Substantia nigra (tissue), 51 donors: ENCODE measurements at places on chromosomes 1 and 21.

DNA sequence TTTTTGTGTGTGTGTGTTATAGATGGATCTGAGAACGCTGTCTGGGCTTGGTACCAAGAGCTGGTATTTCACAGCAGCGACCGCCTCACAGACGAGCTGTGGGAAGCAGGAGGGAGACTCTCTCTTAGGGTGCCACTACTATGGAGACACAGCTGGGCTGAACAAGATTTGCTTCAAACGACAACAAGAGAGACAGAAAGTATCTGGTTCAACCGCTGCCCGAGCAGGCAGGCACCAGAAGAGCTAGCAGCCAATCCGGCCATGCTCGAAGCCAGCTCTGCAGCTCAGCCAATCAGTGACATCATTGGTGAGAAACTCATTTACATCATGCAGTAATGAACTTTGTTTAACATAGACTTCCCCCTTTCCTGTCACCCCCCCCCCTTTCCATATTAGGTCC, 341.3 kb downstream of the USP25 start:
- DNase-seq, result peak; percentile 43

- DNase-seq, result no peak
Observed at GRCh38 chr1:5198328-5198727, 543.9 kb downstream of the AJAP1 start.

DNA sequence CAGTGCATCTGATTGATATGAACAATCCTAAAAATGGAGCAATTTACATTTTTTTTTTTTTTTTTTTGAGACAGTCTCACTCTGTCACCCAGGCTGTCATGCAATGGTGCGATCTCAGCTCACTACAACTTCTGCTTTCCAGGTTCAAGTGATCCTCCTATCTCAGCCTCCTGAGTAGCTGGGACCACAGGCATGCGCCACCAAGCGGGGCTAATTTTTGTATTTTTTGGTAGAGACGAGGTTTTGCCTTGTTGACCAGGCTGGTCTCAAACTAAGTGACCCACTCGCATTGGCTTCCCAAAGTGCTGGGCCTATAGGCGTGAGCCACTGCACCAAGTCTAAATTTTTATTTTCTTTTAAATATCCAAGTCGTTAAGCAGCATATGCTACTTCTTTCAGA, 109.0 kb downstream of the FAF1 start:
- no peak for DNase-seq

DNA sequence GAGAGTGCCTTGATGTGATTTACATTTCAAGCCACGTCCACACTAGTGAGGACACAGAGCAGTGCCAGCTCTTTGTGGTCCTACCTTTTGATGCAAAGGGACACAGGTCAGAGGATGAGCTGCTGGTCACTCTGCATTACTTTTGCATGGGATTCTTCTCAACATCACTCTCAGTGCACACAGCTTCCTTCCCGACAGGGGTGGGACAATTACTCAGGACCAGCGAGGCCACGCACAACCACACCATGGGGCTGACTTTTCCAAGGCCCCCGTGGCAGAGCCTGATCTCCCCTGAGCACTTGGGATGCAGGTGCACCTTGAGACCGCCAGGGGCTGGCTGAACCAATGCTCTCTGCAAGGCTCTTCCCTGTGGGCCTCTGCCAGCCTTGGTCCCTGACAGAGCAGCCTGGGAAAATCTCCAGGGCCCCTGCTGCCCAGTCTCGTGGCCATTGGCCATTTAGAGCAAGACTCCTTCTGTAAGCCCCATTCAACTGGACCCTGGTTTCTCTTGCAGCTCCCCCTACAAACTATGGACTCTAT, 13.2 kb upstream of the PRAMEF12 start:
- no peak for DNase-seq

GRCh38 chr1:24911651-24912155, 18.4 kb downstream of the RUNX3 start:
- DNase-seq, result no peak

- no peak for DNase-seq
Observed at GRCh38 chr1:245092638-245092976, 62.2 kb upstream of the KIF26B start.

- no peak for DNase-seq
Observed at GRCh38 chr1:105585791-105586190, 1470.7 kb upstream of the PRMT6 start.

DNA sequence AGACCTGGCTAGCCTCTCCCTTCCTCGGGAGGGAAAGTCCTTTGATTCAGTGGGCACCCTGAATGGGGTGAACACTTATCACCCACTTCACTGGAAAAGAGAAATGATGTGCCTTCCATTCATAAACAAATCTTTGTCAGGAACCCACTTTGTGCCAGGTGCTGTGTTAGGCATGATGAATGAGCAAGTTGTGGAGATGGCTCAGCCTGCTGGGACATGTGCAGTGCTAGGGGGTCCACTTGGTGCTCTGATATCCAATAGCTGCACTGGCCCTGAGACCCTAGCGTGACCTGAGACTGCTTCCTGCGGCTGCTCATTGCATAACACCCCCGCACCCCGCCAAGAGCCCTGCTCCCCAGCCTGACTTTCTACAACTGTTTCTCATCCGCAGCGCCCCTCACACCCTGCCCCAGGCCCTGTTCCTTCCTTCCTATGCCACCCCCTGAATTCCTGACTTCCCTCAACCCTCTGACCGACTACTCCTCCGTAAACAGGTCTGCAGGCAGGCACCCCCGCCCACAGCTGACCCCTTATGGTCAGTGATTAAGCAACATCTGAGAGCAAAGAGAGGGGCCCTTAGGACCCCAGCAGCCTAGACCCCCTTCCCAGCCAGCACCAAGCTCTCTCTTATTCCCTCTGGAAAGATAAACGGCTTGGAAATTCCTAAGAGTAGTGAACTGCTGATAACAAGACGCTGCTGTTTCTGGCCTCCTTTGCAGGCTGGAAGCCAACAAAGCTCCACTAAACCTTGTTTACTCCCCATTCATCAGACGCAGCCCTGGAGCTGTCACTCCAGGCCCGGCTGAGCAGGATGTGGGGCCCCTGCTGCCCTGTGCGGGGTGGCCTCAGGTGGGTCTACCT, 12.9 kb downstream of the CSRP1 start:
- no peak for DNase-seq

DNA sequence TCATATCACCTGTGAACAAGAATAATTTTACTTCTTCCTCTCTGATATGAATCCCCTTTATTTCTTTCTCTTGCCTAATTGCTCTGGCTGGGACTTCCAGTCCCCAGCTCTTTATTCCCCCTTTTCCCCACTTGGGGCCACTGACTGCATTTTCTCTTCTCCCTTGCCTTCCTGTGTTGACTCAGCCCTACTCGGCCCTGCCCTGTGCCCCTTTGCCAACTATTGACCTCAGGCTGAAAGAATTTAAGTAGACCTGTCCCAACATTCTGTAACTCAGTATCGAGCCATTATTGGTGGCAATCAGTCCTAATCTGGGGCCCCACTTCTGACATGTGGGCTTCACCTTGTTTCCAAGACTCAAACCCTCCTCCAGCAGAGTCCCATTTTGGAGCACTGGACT, 60.6 kb upstream of the STUM start:
- DNase-seq, result no peak

DNA sequence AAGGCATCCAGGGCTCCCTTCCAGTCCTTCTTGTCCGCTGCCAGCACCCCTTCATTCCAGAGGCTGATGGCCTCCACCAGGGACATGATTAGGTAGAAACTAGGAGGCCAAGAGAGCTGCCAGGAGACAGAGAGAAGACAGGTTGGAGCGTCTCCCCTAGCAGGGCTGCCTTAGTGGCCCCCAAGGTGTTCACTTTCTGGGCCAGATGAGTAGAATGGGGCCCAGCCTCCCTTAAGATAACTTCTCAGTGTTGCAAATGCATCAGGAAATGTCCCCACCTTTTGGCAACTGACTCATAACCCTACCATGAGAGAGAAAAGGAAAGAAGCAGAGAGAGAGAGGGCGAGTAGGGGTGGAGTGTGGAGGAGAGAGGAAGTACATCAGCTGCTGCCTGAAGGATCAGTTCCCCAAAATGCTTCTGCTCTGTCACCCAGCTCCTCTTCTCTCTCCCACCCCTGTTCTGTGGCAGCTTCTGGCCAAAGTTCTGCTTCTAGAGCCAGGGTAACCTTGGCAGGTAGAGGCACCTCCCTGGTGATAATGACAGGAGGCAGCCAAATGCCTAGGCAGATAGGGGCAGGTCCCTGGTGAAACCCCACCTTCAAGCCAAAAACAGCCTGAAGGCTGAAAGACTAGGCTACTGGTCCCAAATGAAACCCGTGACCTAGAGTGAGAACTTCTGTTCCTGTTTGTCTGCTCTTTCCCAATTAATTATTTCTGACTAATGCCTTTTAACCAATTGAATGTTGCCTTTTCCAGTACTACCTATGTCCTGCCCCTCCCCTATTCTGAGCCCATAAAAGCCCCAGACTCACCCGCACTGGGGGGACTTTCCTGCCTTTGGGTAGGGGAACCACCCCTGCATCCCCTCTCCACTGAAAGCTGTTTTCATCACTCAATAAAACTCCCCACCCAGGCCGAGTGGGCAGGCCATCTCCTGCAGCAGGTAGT, at the start of gene NCF2:
Gene NCF2, minus strand, starts transcription at position 216 of the 948 bp plus-strand sequence. Its CDS starts 130 bp downstream, at position 86.
- no peak for DNase-seq

GRCh38 chr1:236963920-236964319, 40.3 kb downstream of the MT1HL1 start:
- no peak for DNase-seq

GRCh38 chr1:163076446-163076845, 7.3 kb downstream of the RGS4 start:
- DNase-seq, result no peak

DNA sequence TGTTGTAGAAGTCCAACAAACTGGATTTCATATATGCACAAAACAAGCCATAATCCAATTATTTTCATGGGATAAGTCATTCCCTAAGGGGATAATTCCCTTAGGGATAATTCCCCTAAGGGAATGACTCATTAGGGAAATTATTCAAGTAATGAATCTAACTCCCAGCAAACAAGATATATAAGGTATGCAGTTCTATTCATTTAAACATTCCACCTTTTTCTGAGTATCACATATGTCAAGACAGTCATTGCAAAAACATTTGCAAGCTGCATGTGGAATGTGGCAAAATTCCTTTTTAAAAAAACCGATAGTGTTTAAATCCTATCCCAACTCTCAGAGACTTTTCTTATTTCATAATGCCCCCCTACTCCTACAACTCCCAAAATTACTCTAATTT, 131.2 kb downstream of the AKT3 start:
- DNase-seq, result no peak

- DNase-seq, result no peak
Observed at GRCh38 chr1:235259133-235259778, 68.7 kb downstream of the ARID4B start.

GRCh38 chr1:112817555-112818373, 102.6 kb upstream of the PPM1J start:
- no peak for DNase-seq

DNA sequence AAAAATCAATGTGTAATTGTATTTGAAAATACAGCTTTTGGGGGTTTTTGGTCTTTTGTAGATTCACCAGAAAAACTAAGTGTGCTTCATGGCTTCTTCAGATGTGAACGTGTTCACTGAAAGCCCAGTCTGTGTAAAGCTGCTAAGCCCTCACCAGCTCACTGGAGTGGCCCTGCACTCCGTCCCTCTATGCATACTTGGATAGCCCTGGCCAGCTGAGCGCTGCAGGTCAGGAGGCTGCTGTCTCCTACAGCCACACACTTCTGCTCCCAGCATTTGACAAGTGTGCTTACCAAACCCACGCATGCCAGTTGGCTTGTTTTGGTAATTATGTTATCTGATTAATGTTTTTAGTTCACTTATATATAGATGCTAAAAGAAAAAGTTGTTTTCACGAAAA, 163.5 kb downstream of the TLR5 start:
- DNase-seq, result no peak

GRCh38 chr1:119613769-119614720, 34.0 kb downstream of the ZNF697 start:
- peak; percentile 67 for DNase-seq

- DNase-seq, result no peak
Observed at GRCh38 chr1:100622037-100622436, 84.1 kb downstream of the GPR88 start.

- no peak for DNase-seq
Observed at GRCh38 chr1:172083191-172083590, 241.9 kb downstream of the DNM3 start.

DNA sequence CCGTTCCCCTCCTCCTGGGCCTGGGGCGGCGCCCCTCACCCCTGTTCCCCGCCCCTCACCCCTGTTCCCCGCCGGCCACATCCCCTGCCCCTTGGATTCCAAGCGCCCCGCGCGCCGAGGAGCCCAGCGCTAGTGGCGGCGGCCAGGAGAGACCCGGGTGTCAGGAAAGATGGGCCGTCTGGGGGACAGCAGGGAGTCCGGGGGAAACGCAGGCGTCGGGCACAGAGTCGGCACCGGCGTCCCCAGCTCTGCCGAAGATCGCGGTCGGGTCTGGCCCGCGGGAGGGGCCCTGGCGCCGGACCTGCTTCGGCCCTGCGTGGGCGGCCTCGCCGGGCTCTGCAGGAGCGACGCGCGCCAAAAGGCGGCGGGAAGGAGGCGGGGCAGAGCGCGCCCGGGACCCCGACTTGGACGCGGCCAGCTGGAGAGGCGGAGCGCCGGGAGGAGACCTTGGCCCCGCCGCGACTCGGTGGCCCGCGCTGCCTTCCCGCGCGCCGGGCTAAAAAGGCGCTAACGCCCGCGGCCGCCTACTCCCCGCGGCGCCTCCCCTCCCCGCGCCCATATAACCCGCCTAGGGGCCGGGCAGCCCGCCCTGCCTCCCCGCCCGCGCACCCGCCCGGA, at the start of gene TP73:
Gene TP73, plus strand, starts transcription at position 587 of the 618 bp plus-strand sequence. CDS start 29,850 bp downstream, outside the sequence.
- DNase-seq, result peak; percentile 74

DNA sequence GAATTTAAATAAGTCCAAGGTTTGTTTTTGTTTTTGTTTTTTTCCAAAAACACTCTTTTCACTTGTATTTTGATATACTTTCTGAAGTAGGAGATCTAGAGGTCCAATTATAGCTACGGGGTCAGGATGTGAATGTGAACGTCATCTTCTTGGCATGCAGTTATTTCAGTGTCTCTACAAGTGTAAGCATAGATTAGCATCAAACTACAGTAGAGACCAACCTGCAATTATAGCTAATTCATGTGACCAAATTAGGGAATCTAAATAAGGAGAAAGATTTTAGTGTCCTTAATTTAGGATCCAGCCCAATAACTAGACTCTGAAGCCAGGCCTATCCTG, 107.3 kb upstream of the PALMD start:
- DNase-seq, result no peak

DNA sequence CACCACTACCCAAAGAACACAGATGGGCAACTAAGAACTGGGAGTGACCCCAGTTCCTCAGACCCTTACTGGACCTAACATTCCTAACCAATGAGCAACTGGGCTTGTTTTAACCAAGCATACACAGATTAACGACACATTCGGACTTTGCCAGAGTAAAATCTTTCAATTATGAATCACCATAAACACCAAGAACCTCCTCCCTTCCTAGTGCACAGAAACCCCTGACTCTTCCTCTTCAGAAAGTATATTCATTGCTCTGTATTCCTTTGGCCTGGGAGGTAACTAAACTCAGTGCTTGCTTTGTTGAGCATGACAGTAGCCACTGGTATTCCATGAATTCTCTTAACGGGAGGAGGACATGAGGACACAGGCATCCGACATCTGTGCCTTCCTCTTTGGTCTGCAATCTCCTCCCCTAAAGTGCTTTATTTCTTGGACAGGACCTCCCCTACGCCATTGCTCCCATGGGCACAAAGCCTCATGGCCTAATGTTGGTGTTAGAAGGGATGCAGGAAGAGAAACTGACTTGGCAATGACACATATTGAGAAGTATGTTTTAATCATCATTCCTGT, 42.7 kb downstream of the SEC16B start:
- no peak for DNase-seq

GRCh38 chr1:53728702-53729455, 10.1 kb downstream of the GLIS1 start:
- no peak for DNase-seq
